Activated T-helper 17 cell treated with anti-CD3 and anti-CD28 coated beads, Interleukin-2, amount 50 U/mL, for 72 hours (primary cell): ENCODE measurements at places on chromosomes 6 and 20. TPM values are rescaled to one million over a fixed set of nuclear protein-coding genes. Genes with fewer than 3 reads are reported as not detected.

Gene MYLK4
- total RNA-seq, result 0.28 TPM

Gene SLC17A2
- total RNA-seq, result not detected

Gene GJA10
- total RNA-seq, result not detected

Gene ASIP
- not detected for total RNA-seq

Gene SMLR1
- total RNA-seq, result not detected

Gene SKIC2
- total RNA-seq, result 92.9 TPM

DNA sequence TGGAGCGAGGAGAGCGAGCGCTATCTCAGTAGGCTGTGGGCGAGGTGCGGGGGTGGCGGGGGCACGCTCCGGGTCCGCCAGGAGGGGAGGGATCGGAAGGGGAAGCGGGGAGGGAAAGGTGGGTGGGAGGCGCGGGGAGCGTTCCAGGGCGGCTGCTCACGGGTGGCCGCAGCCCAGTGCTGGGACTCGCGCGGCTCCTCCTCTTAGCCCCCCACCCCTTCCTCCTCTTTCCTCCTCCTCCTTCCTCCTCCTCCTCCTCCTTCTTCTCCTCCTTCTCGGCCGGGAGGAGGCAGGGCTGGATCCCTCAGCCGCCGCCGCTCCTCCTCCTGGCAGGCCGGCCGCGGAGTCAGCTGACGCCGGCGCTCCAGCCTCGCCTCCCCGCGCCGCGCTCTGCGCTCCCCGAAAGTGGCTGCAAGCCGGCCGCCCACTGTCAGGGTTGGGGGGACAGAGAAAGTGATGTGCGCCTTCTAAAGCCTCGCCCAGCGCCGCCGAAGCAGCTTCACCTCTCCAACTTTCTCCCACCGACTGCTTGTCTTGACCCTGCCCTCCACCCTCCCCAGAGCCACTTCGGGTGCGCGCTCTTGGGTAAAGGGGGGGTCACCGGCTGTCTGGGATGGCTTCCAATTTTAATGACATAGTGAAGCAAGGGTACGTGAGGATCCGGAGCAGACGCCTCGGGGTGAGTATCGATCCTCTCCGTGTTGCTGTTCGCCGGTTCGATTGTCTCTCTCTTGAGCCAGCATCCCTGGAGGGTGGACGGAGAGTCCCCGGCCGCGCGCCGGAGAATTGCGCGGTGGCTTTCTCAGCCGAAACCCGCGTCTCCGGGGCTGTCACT, at the start of gene DOK5:
DOK5 (plus strand) TSS at position 260 of the 835 bp plus-strand sequence; CDS start at position 614, 354 bp downstream.
- no peak for ATAC-seq

DNA sequence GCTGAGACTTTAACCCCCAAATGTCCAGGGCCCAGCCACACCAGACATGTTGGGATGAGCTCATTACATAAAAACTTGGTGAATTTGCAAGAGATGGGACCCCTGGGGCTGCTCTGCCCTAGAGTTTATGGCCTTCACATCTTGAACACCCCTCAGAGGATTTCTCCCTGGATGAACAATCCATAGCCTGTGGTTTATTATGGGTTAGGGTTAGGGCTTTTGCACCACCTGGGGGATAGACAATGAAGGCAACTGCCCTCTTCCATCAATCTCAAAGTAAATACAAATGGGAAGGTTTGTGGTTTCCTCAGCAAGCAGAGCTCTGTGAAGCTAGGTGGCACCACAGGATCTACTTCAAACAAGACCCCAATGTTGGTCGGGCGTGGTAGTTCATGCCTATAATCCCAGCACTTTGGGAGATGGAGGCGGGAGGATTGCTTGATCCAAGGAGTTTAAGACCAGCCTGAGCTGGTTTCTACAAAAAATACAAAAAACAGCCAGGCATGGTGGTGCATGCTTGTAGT, 17.4 kb downstream of the SPINT3 start:
- no peak for ATAC-seq

DNA sequence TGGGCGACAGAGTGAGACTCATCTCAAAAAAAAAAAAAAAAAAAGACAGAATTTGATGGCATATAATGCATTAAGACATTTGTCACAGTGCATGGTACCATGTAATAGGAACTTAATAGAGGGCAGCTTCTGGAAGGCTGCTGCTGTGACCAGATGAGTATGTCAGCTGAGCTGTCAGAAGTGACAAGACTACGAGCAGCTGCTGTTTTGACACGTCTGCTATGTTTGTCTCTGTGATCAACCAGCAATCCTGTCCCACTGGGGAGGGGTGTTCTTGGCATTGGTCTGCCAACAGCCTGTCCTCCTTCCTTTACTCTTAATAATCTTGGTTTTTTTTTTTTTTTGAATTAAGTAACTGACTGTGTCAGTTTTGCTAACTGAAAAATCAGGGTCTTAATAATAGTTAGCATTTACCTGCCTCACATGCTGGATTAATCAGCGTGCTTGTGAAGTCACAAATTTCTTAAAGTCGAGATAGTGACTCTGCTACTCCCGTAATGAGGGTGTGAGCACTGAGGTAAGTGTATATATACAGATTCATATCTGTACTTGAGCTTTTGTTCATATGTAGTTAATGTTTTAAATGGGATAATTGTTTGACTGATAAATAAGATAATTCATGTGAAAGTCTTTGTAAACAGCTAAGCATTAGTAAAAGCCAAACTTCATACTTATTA, 152.4 kb downstream of the BMP2 start:
- ATAC-seq, result no peak

DNA sequence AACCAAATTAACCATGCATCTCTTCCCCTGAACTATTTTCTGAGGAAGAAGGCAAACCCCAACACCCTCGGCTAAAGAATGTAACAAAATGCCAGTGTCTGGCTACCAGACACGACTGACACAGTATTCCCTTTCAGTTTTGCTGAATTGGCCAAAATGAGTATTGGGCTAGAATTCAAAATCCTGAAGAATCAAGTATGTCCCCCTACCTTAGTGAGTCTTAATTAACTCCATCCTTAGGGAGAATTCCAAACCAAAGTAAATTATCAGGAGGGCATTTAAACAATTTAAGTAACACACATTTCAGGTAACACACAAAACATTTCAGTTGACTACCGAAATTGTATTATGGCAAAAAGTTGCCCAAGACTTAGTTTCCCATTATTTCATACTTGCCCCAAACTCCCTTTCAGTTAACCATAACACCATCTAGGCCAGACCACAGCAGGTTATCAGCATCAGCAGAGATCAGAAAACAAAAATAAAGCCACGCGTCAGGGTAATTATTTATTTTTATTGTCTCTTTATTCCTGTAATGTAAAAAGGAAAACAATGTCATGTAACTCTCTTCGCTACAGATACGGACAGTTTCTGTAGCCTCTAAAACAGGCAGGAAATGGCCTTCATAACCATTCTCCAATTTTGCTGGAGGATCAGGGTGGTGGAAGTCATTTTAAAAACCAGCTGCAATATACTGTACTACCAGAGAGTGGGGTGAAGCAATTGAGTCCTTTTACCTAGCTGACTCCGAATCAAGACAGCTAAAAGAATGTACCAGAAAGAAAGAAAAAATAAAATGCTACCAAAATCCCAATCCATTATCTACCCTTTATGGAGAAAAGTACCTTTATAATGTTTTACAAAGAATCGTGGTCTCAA, 1.9 kb downstream of the SNX5 start:
- ATAC-seq, result no peak

DNA sequence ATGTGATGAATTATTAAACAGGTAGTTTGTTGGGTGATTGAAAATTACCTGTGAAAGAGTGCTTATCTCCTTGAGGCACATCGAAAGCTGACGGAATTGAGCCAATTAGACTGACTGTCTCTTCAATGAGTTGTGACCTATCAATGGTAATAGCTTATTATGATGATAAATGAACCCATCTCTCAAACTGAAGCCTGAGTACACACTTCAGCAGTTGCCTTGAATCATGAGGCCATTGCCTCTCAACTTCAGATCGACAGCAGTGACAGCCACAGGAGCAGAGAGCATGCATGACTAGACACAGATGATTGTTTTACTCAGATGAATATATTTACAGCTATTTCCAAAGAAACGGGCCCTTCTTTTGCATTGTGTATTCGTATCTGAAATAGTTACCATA, 323.9 kb downstream of the LAMA2 start:
- ATAC-seq, result no peak

GRCh38 chr6:127117979-127118297, 533 bp upstream of the RSPO3 start:
- ATAC-seq, result no peak

DNA sequence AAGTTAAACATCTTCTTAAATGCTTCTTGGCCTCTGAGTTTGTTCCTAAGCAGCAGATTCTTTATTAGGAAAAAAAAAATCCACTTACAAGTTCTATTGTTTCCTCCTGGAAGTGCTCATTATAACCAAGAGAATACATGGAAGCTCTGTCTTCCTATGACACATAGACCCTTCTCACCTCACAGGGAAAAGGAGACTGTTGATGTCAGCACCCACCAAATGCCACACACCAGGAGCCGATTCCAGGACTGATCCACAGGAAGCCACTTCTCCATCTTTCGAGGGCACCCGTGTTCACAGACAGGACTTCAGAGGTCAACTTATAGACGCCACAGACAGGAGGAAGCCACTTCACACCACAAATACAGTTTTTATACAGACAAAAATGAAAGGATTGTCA, 13.4 kb upstream of the BNIP5 start:
- ATAC-seq, result no peak

GRCh38 chr6:144617191-144617590, 332.1 kb downstream of the UTRN start:
- no peak for ATAC-seq

DNA sequence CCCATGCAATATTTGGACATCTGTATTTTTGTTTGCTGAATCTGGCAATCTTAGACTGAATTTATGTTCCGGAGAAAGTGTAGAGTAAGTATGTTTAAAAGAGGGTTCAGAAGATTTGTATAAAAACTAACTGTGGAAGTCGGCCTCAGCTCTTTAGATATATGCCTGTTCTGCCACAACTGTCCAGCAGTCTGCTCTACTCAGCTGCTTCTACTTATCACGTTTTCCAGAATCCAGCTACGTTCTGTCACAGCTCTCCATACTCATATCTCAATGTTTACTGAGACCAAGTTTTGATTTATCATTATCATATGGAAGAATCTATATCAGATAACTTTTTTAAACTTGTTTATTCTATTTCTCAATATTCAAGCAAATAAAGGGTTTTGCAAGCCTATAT, 721.3 kb downstream of the EYS start:
- no peak for ATAC-seq

DNA sequence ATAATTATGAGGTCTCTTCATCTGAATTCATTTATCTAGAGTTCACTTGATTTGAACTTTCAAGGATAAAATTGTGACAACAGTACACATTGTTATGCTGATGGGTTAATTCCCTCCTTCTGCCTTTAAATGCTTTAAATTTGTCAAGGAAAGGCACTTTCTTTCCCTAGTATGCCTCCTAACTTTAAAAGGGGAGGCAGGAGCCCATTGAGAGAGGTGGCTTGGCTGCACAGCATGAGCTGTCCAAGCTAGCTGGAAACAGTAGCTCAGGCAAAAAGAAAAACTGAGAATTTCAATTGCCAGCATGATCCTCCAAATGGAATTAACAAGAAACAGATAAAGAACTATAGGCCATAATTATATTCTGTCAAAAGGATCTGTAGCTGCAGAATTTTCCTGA, 243.3 kb upstream of the GRIK2 start:
- no peak for ATAC-seq
